ENCODE measurements at places on chromosomes 6 and 20. TPM values are rescaled to one million over a fixed set of nuclear protein-coding genes. Genes with fewer than 3 reads are reported as not detected.

GPR6 gene
- total RNA-seq, result not detected

TMEM244 gene
- not detected for total RNA-seq

GRCh38 chr20:23149623-23150279, 63.6 kb upstream of the CD93 start:
- DNase-seq, result no peak

DNA sequence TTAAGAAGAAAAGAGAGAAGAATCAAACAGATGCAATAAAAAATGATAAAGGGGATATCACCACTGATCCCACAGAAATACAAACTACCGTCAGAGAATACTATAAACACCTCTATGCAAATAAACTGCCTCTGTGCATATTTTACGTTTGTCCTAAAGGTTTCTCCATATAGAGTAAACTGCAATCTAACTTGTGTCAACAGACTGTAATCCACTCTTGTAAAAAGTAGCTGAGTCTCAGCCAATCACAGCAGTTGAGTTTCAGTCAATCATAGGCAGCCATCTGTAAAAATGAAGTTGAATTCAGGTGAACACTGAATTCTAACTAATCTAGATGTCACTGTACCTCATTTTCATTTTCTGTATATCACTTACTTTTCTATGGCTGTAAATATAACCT, 112.2 kb upstream of the SYNCRIP start:
- DNase-seq, result no peak

DNA sequence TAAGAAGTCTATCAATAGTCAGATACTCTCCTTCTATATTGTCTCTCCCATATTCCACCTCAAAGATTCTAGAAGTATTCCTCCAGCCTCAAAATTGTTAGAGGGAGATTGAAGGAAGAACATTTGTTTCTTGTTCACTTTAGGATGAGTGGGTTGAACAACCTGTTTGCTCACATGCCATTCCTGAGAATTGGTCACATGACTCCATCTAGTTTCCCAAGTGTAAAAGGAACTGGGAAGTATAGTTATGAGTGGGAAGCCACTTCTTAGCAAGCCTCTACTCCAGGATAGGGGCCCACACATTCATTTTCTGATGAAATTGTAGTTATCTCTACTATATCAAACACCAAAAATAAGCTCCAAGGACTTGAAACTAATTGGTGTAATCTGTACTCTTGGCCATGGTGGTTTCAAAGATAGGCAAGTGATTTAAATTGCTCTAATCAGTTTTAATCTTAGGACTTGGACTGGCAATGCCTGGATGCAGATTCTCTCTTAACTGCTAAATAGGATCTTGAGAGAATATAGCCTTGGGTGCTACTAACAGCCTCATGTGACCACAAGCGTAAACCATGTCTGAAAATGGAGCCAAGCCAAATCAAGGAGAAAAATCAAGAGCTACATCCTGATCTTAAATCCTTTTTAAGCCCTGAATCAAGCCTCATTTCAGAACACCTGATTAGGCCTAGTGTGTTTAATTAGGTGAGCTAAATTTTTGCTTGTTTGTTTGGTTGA, 758.7 kb upstream of the MAN1A1 start:
- no peak for DNase-seq

DNA sequence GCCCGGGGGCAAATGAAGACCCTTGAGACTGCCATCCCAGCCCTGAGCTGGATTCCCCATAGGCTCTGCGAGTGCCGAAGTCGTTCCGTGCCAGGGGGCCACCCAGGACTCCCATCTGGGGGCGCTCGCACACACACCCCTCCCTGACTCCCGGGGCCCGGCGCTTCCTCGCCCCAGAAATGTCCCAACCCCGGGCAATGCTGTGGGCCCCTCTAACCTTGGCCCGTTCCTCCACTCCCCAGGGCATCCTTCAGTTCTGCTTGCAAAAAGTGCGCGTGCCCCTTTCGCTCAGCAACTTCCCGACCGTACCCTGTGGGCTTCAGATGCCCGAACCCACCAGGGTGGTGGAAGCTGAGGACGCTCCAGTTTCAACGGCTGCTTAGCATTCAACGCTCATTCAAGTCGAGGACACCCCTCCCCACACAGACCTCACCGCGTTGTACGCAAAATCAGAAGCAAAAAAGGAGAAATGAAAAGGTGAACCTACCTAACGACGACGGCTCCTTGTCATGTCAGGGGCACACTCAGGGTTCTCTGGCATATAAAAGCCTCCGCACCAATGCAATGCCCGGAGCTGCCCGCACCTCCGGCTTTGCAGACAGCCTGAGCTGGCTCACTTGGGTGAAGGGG, 25.3 kb downstream of the RIPOR2 start:
- DNase-seq, result peak; percentile 16

DNA sequence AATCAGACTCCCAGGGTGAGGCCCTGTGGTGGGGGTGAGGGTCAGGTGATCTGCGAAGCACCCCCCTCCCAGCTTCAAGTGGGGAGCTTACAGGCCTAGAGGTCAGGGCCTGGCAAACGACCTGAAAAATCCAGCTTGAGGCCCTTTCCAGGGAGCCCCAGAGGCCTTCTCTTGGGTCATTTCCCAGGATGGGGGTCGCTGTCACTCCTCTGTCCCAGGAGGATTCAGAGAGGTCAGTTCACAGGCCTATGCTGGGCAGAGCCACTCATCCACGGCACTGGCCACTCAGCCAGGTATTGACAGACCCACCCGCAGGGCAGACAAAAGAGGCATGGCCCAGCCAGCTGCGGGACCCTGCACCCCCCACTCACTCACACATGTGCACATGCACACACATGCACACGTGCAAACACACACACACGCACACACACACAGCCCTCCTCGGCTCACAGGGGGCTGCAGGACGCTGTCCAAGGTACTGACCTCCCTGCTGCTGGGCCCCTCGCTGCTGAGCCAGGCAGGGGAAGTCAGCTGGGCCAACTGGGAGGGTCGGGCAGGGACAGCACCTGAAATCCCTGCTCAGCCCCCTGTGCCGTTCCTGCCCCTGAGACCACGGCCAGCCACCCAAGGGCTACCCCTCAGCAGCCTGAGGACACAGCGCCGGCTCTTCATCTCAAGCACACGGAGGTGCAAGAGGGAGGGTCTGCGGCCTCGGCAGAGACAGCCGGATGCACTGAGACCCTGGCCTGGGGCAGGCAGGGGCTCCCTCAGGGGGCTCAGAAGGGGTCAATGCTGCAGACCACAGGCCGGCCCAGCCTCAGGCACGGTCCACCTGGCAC, 113.8 kb downstream of the TAF4 start:
- DNase-seq, result no peak

Data from prostate gland (tissue), 2 donors.